ENCODE measurements at places on chromosomes 7 and 10. TPM values are rescaled to one million over a fixed set of nuclear protein-coding genes. Genes with fewer than 3 reads are reported as not detected.

Gene NYAP1
- total RNA-seq = 2.9 TPM

Gene ELFN1
- total RNA-seq = 0.24 TPM

- H3K4me3 ChIP-seq = no peak overlapping the region
- no peaks in the 10 kb centered on the region for H3K36me3 ChIP-seq
- no peaks in the 10 kb centered on the region for H3K4me1 ChIP-seq
- no peak for DNase-seq
- no peak overlapping the region for H3K27ac ChIP-seq
Measured at GRCh38 chr10:91493313-91493712, 83.2 kb downstream of the HECTD2 start.

- no peak for DNase-seq
- no peaks in the 10 kb centered on the region for H3K36me3 ChIP-seq
- no peak overlapping the region for H3K27ac ChIP-seq
- H3K27me3 ChIP-seq = no peaks in the 10 kb centered on the region
- H3K4me1 ChIP-seq = no peaks in the 10 kb centered on the region
- no peak overlapping the region for H3K4me3 ChIP-seq
Measured at GRCh38 chr10:112896273-112896672, 53.8 kb upstream of the TCF7L2 start.

DNA sequence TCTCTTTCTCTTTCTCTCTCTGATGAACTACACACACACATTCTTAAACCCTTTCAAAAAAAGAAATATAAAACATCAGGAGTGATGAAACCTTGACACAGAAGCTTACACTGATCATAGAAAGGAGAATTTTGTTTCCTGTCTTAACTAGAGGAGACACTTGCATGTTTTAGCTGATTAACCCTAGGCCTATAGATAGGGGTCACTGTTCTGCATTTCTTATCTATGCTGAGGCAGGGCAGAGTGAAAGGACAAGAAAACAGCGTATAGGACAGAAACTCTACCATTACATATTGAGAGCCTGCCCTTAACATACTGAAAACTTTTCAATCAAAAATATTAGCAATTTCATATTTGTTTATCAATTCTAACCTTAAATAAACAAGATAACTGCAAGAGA, 680.6 kb upstream of the MBL2 start:
- no peaks in the 10 kb centered on the region for H3K27me3 ChIP-seq
- H3K4me3 ChIP-seq = no peak overlapping the region
- no peaks in the 10 kb centered on the region for H3K36me3 ChIP-seq
- H3K4me1 ChIP-seq = no peaks in the 10 kb centered on the region

GRCh38 chr10:14513123-14513522, 182.4 kb upstream of the FRMD4A start:
- no peaks in the 10 kb centered on the region for H3K4me1 ChIP-seq
- no peak overlapping the region for H3K27ac ChIP-seq
- H3K27me3 ChIP-seq = no peaks in the 10 kb centered on the region
- H3K4me3 ChIP-seq = no peak overlapping the region
- no peak for DNase-seq

- H3K36me3 ChIP-seq = no peaks in the 10 kb centered on the region
- H3K27me3 ChIP-seq = no peaks in the 10 kb centered on the region
- no peak overlapping the region for H3K27ac ChIP-seq
- no peak for DNase-seq
- no peak overlapping the region for H3K4me3 ChIP-seq
- H3K4me1 ChIP-seq = no peaks in the 10 kb centered on the region
Measured at GRCh38 chr7:40909346-40909980, 774.7 kb downstream of the SUGCT start.

GRCh38 chr10:93166134-93166533, 92.4 kb downstream of the CYP26A1 start:
- H3K36me3 ChIP-seq = no peaks in the 10 kb centered on the region
- no peak for DNase-seq
- no peaks in the 10 kb centered on the region for H3K27me3 ChIP-seq
- no peak overlapping the region for H3K4me3 ChIP-seq
- no peaks in the 10 kb centered on the region for H3K4me1 ChIP-seq

DNA sequence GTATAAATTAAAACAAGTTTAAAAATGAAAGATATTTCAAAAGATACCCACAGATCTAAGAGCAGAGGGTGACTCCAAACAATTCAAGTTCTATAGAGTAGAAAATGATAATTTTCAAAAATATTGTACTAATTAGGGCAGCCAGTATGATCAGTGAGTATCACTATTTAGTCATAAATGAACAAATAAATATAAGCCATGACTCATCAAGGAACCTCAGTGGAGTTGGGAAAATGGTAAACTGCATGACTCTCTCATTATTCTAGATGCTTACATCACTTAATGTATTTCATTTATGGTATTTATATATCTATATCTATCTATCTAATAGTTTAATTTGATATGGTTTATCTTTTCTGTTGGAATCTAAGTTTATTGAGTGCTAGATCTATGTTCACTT, 94.3 kb downstream of the THSD7A start:
- H3K27ac ChIP-seq = no peak overlapping the region
- no peaks in the 10 kb centered on the region for H3K36me3 ChIP-seq
- no peak for DNase-seq

- no peak overlapping the region for H3K27ac ChIP-seq
- no peak for DNase-seq
- peaks cover 10% of the 10 kb centered on the region for H3K4me1 ChIP-seq
Measured at GRCh38 chr7:223118-223800, 30.9 kb downstream of the FAM20C start.

DNA sequence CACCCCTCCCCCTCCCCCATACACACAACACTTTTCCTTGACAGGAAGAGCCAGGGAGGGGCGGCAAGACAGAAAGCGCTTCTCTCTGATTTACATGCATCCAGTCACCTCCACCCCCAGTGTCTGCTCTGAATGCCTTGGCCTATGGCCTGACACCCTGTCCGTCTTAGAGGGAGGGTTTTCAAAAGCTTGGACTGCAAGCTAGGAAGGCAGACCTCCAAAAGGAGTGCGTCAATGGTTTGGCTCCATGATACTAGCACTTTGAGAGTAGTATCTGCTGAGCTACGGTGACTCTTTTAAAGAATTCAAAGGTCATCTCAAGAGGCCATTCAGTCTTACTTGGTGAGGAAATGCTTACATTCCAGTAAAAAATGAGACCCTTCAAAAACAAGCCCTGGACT, 20.3 kb upstream of the PAX2 start:
- H3K4me1 ChIP-seq = peaks cover 6% of the 10 kb centered on the region
- no peak overlapping the region for H3K4me3 ChIP-seq
- no peak overlapping the region for H3K27ac ChIP-seq
- no peak for DNase-seq

DNA sequence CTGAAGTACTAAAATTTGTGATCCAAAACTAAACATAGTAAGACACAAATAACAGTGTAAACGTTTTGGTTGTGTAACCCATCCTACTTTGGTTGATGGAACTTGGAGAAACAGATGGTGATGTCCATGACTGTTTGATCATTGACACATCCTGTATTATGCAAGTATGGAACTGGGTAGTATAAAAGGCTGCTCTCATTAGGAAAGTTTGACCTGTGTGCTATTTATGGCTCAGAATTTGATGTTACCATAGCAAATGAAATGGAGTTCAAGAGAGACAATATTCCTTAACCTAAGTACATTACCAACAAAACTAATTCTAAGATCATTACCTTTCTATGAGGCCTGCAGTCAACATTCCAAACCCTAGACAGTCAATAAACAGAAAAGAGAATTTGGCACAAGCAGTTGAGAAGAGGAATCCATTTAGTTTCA, 39.9 kb downstream of the DKK1 start:
- no peak for DNase-seq
- no peak overlapping the region for H3K27ac ChIP-seq
- H3K36me3 ChIP-seq = no peaks in the 10 kb centered on the region
- H3K4me3 ChIP-seq = no peak overlapping the region
- H3K4me1 ChIP-seq = no peaks in the 10 kb centered on the region
- H3K27me3 ChIP-seq = no peaks in the 10 kb centered on the region
